ENCODE measurements at places on chromosomes 5 and 9.

GRCh38 chr9:118455259-118455658 is 751.1 kb downstream of the TLR4 start:
- DNase-seq = no peak

GRCh38 chr5:43581398-43581797 is 21.6 kb upstream of the NNT start:
- no peak for DNase-seq

DNA sequence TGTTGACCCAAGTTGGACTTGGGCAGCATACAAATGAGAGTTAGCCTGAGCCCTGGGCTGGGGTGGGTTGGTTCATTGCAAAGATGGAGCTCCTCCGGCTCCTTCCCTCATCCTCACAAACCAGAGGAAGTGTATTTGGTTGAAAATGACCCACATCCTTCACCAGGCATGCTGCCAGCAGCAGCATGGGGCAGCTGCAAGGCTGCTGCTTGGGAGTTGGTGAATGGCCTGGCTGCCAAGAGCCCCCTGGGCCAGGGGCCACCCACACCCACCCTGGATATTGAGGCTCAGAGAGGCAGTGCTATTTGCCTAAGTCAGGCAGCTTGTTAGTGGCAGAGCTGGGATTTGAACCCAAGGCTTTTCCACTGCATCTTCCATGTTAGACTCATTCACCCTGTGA is 29.5 kb downstream of the PPARGC1B start:
- no peak for DNase-seq

- DNase-seq = no peak
Observed at GRCh38 chr9:119114681-119115080, 254.6 kb downstream of the BRINP1 start.

- no peak for DNase-seq
Observed at GRCh38 chr5:149264439-149265067, 7.1 kb upstream of the AFAP1L1 start.

DNA sequence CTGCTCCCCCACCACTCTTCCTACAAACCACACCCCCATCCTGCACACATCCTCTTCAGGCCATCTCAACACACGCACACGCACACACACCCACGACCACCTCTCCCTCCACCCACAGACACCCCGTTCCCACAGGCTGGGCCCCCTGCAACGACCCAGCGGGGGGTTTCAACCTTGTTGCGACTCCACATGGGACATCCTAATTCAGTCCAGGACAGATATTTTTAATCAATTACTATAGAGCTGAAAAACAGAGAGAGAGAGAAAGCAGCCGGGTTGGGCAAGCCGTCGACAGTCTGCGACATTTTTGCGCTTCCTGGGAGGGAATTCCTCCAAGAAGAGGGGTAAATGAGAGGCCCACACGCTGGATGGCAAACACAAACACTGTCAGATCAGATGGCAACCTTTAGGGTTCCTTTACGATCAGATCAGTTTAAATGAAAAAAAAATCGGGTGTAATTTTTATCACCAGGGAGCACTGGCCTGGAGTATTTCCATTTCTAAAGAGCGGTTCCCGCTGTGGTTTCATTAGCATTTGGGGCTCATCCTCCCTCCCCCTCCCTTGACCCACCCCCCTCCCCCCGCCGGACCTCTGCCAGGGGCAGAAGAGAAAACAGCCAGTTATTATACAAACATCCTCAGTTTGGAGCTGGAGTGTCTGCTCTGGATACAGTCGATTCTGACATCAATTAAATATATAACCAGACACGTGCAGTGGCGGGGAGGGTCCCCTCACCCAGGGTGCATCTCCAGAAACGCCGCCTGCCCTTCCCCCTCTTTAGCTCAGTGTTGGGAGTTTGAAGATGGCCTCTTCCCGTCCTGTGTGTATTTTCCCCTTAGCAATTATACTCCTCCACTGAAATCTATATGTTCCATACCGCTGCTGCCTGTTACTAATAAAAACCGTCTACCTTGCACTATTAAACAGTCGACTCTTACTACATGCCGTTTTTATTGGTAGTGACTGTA is 2.3 kb upstream of the IRX2 start:
- DNase-seq = no peak

- DNase-seq = no peak
Observed at GRCh38 chr5:88657906-88658775, 224.8 kb downstream of the MEF2C start.

DNA sequence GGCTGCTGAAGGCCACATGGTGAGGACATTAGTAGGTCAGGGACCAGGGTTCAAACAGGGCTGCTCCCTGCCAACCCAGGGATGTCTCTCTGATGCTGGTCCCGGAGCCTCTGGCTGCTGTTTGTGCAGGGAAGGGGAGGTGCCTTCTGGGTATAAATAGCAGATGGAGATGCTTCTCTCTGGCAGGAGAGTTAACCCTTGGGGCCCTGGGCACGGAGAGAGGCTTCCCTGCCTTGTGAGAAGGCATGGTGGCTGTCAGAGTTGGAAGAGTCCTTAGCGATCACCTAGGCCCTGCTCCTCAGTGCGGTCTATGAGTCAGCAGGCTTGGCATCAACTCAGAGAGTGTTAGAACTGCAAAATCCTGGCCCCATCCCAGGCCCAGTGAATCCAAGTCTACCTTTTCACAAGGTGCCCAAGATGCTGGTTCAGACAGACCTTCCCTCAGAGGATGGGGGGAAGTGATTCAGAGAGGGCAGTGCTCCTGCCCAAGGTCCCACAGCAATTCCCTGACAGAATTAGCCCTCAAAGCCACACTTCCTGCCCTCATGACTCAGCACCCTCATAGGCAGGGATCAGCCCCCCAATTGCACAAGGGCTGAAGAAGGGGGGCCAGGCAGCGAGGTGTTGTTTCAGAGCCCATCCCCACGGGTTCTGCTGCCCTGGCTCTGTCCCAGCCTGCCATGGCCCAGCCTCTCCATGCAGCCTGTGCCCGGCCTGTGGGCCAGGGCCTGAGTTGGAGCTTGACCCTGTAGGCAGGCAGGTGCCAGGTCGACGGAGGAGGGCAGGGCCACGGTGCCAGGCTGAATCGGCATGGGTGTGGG is 25.6 kb downstream of the CAMK2A start:
- DNase-seq = no peak
